ENCODE measurements at places on chromosomes 5 and 9.
A peak's percentile ranks its signal among the peaks of the same experiment; 100 is the strongest.

DNA sequence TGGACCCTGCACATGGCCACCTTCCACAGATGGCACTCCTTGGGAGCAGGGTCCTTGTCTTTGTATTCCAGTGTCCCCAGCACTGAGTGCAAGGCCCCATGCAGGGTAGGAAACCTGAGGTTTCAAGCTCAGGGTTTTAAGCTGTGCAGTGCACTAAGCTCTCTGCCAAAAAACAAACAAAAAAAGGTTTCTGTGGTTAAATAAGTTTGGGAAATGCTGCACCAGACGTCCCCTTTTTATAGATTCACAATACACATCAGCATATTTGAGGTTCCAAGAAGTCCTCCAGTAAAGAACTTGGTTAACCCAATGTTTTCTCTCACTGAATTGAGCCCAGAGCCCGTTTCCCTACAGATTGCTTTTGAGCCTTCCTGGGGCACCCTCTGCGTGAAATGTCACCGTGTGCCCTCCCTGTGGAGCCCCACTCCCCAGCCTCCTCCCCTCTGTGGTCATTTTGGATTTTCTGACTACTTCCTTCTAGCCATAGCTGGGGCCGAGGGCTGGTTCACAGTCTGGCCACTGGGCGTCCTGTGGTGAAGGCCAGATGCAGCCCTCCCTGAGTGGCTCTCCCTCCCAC is 17.1 kb downstream of the DELE1 start:
- H3K27me3 ChIP-seq, result peaks cover 3% of the 10 kb centered on the region
- H3K27ac ChIP-seq, result peak overlapping the region; percentile 56
- H3K4me1 ChIP-seq, result peaks cover 16% of the 10 kb centered on the region
- H3K4me3 ChIP-seq, result no peak overlapping the region

DNA sequence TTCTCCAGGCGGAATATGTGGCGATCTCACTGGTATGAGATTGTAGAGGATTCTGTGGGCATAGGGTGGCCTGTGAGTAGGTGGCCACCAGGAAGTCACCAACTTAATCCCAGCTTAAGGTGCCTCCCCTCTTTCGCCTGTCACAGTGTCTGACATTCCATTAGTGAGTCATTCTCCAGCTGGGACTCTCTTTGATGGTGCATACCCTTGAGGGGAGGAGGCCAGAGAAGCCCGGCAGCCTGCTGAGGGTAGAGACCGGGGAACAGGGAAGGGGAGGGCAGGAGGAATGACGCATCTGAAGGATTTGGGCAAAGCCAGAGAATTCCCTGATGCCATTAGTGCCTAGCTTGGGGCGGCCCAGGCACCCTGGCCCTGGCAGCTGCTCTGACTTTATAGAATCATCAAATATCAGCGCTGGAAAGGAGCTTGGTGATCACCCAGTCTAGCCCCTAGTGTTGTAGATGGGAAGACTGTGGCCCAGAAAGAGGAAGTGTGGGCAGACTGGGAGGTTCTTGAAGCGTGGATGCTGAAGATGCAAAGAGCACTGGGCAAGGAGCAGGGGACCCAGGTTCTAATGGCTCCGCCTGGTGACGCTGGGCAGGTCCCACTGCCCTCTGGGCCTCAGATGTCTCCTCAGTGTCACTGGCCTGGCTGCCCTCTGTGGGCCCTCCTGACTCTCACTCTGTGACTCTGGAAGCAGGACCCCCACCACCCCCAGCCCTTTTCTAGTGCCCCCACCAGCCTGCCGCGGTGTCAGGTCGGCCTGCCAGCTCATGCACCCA is 41.4 kb downstream of the DAB2IP start:
- peaks cover 18% of the 10 kb centered on the region for H3K4me1 ChIP-seq
- H3K27me3 ChIP-seq, result no peaks in the 10 kb centered on the region
- no peaks in the 10 kb centered on the region for H3K36me3 ChIP-seq
- no peak for DNase-seq
- peak overlapping the region; percentile 85 for H3K27ac ChIP-seq
- no peak overlapping the region for H3K4me3 ChIP-seq

- no peaks in the 10 kb centered on the region for H3K4me1 ChIP-seq
- no peaks in the 10 kb centered on the region for H3K27me3 ChIP-seq
- H3K36me3 ChIP-seq, result no peaks in the 10 kb centered on the region
- no peak overlapping the region for H3K27ac ChIP-seq
- no peak overlapping the region for H3K4me3 ChIP-seq
Measured at GRCh38 chr5:26690511-26690910, 347.9 kb downstream of the CDH9 start.

DNA sequence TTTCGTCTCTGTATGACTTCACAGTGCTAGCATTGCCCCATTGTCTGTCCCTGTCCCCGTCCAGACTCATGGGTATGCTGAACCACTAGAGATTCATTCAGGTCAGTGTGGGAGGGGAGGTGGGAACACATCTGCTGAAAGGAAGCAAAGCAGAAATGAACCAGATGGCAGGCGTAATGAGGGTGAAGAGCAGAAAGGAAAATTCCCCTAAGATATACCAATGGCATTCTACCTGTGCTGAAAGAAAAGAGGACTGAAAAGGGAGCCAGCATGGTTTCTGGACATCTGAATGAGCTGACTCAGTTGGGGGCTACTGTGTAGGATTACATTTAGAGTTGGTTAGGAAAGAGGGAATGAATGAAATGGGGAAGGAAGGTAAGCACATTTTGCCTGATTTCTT is 678.7 kb downstream of the MAT2B start:
- H3K4me3 ChIP-seq, result no peak overlapping the region
- no peaks in the 10 kb centered on the region for H3K36me3 ChIP-seq
- no peak overlapping the region for H3K27ac ChIP-seq
- no peaks in the 10 kb centered on the region for H3K27me3 ChIP-seq

DNA sequence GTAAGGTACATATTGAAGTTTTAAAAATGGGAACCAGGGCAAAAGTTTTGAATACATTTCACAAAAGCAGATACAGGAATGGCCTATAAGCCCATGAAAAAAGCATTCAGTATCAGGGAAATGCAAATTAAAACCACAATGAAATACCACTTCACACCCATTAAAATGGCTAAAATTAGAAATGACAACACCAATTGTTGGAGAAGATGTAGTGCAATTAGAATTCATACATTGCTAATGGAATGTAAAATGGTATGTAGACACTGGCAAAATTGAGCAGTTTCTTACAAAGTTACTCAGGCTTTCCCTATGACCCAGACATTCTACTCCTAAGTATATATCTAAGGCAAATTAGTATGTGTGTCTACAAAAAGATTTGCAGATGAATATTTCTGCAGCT is 34.2 kb downstream of the CDC14B start:
- no peak overlapping the region for H3K4me3 ChIP-seq
- H3K4me1 ChIP-seq, result peaks cover 21% of the 10 kb centered on the region
- no peaks in the 10 kb centered on the region for H3K27me3 ChIP-seq
- H3K36me3 ChIP-seq, result no peaks in the 10 kb centered on the region
- no peak for DNase-seq
- H3K27ac ChIP-seq, result no peak overlapping the region

DNA sequence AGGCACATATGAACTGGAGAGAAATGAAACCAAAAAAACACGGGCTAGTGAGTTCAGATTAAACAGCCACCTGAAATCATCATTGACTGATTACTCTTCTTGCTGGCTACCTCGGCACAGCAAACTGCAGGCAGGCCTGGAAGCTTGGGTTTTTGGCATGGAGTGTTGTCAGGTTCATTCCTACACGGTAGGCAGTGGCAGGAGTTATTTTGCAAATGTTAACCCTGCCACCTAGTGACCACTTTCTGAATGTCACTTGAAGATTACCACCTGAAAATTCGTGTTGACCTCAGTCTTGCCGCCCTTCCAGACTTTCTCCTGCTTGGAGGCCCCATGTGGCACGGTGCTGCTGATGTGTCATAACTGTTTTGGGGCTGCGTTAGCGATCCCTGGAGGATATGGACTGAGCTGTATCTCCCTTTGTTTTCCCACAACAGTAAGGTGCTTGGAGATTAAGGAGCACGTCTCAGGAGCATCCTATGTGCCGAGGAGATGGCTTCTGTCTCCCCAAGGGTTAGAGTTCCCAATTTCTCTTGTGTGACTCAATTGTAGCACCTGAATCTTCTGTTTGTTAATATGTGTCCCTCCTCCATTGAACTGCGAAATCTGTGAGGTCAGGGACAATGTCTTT is 12.7 kb upstream of the CD180 start:
- no peaks in the 10 kb centered on the region for H3K36me3 ChIP-seq
- peaks cover 18% of the 10 kb centered on the region for H3K27me3 ChIP-seq
- no peak overlapping the region for H3K27ac ChIP-seq
- H3K4me3 ChIP-seq, result no peak overlapping the region
- no peak for DNase-seq
